Stimulated activated CD4-positive, alpha-beta T cell treated with anti-CD3 and anti-CD28 coated beads, Interleukin-15, amount 100 ng/mL, for 24 hours (primary cell): ENCODE measurements at places on chromosomes 12 and 14.

- DNase-seq: no peak
Observed at GRCh38 chr12:103013741-103014300, 56.3 kb downstream of the ASCL1 start.

- DNase-seq: no peak
Observed at GRCh38 chr14:37559386-37559785, 35.7 kb downstream of the FOXA1 start.

GRCh38 chr12:59067083-59067482 is 146.8 kb upstream of the LRIG3 start:
- DNase-seq: no peak

DNA sequence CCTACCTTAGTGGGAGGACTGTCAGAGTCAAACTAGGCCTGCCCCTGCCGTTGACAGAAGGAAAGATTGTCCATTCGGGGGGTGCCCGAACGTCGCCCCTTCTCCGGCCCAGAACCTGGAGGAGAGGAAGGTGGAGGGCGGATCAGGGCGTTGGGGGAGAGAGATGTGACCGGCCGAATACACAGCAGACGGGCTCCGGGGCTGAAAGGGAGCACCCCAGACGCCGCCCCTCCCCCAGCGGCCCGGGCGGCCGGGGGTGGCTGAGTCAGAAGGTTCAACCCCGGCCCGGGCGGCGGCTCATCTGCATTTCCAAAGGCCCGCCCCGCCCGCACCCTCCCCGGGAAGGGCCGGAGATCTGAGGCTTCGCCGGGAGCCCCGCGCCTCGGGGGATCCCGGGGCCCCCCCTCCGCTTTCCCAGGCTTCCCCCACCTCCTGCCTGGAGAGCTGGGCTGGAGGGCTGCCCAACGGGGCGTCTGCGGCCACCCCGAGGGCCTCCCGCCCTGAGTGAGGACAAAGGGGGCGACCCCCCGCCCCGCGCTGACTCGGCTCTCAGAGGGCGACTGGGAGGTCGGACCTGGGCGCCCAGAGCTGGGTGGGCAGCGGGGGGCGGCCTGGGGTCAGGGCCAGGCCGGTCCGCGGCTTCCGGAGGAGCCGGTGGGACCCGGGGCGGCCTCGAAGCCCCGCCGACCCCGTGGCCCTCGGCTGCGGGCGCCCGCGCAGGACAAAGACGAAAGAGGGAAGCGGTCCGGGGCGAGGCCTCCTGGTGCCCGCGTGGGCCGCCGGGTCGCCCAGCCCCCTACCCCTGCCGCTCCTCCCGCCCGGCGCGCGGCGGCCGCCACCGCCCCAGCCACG is 3.7 kb upstream of the SETD1B start:
- DNase-seq: peak; percentile 91

DNA sequence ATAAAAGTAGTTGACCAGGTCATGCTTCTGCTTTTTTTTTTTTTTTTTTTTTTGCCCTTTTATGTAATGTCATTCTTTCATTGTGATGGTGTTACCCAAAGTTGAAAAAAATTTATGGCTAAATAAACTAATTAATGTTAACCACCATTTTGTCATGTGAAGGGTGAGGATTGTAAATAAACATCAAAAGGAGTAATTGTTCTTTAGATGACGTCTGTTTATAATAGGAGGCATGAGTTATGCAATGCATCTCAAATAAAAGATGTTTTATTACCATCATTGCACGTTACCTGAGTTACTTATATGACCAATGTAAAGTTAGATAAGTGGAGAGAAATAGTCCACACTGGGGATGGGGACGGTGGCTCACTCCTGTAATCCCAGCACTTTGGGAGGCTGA is 349.9 kb upstream of the PDE3A start:
- no peak for DNase-seq

DNA sequence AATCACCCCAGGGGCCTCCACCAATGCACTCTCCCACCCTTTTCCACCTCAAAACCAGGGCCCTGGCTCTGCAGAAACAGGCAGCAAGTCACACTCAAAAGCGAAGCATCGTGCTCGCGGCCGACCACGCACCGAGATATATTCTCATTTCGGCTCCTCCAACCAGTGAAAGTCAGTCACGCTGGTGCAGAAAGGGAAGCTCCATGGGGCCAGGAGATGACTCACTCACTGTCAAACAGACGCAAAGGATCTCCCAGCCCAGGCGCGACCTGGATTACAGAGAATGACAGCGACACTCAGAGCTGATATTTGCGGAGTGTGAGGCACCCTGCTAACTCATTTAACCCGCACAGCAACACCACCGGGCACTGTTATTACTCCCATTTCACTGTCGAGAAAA is 173.6 kb downstream of the CALM1 start:
- no peak for DNase-seq
